ENCODE measurements at places on chromosomes 5 and 9.

GRCh38 chr9:90287567-90288274 lies 354.9 kb downstream of the DIRAS2 start:
- no peak for DNase-seq

- no peak for DNase-seq
Measured at GRCh38 chr5:120096413-120096812, 367.7 kb upstream of the PRR16 start.

- no peak for DNase-seq
Measured at GRCh38 chr5:74016373-74016772, 390.4 kb downstream of the ARHGEF28 start.

GRCh38 chr9:3750321-3750720 lies 224.5 kb upstream of the RFX3 start:
- no peak for DNase-seq

DNA sequence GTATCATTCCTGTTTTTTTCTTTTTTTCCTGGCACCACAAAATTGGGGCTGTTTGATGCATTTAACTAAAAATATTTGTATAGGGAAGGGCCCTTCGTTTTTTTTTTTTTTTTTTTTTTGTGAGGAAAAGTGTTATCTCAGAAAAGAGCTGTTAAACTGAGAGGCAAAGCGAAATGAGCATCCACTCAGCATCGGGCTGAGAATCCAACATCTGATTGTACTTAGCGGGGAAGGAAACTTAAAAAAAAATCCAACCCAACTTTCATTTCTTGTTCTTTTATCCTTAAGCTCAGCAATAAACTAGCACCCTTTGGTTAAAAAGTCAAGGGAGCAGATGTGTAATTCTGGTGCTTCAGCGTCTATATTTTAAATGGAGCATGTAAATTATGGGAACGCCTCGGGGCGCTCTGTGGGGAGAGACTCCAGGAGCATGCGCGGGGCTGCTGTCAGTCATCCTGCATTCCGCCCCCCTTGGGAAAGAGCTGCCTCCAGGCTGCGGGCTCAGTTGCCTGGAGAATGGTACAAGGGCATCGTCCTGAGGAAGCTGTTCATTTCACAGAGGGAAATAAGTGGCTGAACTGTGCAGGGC lies 33.3 kb downstream of the DMRT2 start:
- DNase-seq, result no peak

DNA sequence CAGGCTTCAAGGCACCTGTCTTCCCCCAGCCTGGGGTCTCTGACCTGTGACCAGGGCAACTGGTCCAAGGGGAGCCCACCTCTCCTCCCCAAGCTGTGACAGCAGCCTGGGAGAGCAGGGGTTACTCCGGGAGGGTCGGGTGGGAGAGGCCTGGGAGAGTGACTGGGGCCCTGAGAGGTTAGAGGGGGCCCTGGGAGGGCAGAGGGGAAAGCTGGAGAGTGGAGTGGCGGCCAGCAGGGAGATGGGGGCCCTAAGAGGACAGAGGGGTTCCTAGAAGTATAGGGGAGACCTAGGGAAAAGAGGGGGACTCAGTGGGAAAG lies 302 bp downstream of the LCN9 start:
- no peak for DNase-seq

- no peak for DNase-seq
Measured at GRCh38 chr5:181164076-181164952, 16.9 kb downstream of the OR2V2 start.

DNA sequence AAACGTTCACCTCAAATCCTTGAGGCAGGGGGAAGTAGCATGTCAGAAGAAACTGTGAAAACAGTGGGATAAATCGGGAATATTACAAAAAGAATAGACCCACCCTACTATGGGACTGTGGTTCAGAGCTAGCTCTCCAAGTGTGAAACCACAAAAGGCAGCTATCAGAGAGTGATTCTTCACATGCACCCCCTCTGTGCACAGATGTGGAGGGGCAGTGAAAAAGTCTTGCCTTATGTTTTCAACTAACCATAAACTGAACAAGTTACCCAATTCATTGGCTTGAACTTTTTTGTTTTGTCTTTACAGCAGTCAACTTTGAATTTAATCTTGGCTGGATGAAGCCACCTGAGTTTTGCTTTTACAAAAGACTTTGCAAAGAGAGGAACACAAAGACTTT lies 98.8 kb upstream of the NR4A3 start:
- no peak for DNase-seq

- DNase-seq, result no peak
Measured at GRCh38 chr5:124858612-124859011, 112.2 kb upstream of the ZNF608 start.

DNA sequence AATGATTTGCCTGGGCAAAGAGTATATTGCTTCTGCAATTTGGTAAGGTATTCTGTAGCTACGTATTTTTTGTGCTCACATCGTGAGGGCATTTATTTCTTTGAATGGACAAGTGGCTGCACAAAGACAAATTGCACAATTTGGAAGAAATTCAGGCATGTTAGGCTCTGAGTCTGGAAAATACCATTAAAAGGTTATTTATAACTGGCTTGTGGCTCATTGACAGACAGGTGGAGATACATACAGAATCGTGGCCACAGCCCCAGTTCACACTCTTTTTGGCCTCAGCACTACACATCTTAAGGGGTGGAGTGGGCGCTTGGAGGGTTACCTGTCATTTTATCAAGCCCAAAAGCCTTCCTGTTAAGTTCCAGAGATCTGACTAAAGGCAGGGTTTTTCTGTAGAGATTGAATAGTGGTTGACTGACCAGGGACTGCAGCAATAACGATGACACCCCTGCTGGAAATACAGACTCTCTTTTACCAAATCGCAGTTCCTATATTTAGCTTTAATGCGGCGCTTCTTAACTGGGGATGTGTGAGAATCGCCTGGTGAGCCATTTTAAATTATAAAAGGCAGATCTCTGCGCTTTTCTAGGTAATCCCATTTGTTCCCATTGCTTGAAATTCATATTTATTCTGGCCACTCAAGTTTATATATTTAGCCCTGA lies 14.7 kb downstream of the MAN2A1 start:
- DNase-seq, result no peak

DNA sequence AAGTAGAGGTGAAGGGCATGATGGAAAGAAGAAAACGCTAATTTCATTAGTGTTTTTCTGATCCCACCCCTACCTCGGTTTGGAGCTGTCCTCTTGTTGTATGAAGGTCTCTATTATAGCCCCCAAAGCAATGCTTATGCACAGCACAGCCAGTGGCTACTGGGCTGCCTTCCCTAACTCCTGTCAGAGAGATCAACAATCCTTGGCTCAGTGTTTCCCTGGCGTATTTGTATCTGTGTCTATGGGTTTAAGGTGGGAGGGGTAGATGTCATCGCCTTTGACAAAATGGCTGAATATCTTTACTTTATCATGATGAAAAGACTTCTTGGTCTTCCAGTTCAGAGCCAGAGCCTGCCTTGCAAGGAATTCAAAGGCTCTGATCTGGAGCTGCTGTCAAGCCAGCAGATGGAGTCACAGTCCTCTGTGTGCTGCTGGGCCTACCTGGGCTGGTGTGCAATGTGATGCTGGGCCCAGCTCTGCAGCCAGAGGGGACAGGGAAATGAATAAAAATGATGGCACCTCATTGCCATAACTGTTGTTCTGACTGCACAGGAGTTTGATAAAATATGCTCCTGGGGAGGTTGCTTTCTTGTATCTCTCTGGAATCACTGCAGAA lies 20.1 kb upstream of the HSPA9 start:
- no peak for DNase-seq

GRCh38 chr5:117431091-117431490 lies 856.5 kb upstream of the SEMA6A start:
- DNase-seq, result no peak

DNA sequence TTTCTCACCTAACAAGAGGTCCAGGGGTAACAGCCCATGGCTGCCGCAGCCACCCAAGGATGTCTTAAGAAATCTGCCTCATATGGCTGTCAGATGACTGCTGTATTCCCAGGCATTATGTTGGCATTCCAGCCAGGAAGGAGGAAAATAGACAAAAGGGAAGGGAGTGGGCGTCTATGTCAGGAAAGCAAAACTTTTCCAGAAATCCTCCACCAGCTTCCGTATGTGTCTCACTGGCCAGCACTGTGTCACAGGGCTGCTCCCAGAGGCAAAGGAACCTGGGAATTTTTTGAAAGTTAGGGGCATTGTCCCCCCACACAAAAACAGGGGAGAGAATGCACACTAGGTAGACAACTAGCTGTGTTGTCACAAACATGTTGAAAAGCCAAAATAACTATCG lies 7.3 kb downstream of the BHMT2 start:
- DNase-seq, result no peak

DNA sequence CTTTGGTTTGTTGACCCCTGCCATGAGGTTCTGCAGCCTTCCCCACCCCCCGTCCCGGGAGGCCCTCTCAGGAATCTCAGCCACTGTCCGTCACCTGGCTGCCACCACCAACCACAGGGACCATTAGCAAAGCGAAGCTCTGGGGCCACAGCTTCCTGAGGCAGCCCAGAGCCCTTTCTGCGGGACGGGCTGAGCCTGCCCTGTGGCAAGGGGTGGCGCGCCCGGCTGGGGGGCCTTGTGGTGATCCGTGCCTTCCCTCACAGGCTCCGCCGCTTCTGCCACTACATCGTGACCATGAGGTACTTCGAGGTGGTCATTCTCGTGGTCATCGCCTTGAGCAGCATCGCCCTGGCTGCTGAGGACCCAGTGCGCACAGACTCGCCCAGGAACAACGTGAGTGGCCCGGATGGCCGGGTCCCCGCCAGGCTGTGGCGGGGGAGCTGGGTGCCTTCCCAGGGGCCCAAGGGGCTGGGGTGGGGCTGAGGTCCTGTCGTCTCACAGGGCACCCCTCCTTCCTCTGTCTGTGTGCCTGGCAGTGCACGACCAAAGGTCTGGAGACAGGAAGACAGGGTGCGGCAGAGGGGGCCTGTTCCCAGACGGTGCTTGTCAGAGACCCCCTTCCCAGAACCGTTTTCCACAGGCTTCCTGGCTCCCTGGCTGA lies 169.2 kb downstream of the CACNA1B start:
- DNase-seq, result no peak

DNA sequence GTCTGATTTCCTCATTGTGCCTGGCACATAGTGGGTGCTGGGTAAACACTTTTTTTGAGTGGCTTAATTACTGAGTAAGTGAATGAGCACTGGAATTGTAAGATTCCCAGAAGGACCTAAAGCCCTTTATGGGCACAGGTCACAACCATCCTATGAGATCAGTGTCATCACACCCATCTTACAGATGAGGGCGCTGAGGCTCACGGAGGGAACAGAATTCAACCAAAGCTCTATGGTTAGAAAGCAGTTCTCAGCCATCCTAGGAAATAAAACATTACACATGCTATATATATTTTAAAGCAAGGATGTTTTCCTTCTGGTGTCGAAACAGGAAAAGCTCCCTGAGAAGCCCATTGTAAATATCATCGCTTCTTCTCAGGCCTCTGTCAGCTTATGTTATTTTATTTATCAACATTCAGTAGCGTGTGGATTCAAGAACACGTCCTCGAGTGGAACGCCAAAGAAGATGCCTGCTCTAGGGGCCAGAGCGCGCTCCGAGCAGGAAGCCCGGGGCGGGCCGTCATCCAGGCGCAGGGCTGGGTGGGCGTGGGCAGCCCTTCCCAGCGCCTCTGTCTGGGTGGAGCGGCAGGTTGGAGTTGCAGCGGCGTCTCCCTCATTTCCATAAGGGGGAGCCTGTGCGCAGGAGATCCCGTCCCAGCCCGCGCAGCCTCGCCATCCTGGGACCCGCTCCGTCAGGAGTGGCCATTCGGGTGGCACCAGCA lies 155.8 kb upstream of the SMIM23 start:
- DNase-seq, result no peak

DNA sequence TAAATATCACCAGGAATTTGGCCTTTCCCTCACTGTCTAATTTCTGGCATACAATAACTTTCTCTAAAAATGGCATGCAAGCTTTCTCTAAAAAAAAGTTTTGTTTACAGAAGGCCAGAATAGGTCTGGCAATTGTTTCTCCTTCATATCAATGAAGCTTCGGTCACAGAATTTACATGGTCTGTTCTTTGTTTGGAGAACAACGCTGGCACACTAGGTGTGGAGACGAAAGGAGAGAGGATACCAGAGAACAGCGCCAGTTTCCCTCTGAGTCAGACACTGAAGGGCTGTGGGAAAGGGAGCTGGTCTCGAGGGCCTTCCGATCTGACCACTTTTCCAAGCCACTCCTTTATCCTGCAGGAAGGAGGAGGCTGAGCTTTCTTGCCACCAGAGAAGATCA lies 60.1 kb upstream of the ITGA1 start:
- no peak for DNase-seq

DNA sequence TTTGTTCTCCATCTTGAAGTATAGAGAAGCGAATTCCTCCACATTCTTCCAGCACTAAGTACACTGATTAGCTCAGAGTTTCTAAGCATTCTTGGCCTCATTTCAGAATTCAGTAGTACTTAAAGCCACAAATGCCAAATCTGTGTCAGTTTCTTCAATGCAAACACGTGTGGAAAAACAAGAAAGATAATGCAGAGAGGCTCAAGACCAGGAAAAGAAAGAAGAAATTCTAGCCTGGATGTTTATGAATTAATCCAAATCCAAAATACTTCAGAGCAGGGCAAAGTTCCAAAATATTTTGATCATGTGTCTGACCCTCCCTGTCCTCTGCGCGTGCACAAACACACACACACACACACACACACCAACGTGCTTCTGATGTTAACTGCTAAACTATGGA lies 457.6 kb downstream of the SLCO4C1 start:
- DNase-seq, result no peak

DNA sequence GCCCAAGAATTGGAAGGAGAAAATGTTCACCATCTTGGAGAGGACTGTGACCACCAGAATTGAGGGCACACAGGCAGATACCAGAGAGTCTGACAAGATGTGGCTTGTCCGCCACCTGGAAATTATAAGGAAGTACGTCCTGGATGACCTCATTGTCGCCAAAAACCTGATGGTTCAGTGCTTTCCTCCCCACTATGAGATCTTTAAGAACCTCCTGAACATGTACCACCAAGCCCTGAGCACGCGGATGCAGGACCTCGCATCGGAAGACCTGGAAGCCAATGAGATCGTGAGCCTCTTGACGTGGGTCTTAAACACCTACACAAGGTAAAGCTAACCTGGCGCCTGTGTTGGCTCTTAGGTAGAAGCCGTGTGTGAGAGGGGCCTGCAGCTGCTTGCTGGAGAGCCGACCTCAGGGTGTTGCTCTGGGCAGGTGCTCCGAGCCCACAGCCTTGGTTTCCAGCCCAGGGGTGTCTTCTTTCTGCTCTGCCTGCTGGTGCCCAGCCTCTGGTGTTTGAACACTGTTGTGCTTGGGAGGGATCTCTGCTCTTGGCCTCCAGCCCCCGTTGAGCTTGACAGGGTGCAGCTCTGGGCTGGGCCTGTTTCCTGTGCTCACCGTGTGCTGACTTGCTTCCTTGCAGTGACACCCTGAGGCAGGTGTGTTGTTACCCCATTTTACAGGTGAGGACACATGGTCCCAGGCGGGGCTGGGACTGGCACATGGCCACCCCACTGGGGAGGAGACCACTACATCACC lies 10.9 kb downstream of the EXOC3 start:
- DNase-seq, result no peak

- DNase-seq, result peak; percentile 48
Measured at GRCh38 chr5:138632900-138633489, 57.8 kb upstream of the HSPA9 start.

All from ovary (tissue), 10 donors.